Left lobe of liver (tissue), 2 donors: ENCODE measurements at places on chromosomes 6 and 20. TPM values are rescaled to one million over a fixed set of nuclear protein-coding genes. Genes with fewer than 3 reads are reported as not detected.

Gene BNIP5
- total RNA-seq, result not detected

Gene ABCC10
- total RNA-seq, result 11.9 TPM

Gene PHACTR1
- 0.68 TPM for total RNA-seq

Gene FOXQ1
- total RNA-seq, result 0.35 TPM

Gene CDH4
- total RNA-seq, result not detected

Gene SENP6
- 23.9 TPM for total RNA-seq

DNA sequence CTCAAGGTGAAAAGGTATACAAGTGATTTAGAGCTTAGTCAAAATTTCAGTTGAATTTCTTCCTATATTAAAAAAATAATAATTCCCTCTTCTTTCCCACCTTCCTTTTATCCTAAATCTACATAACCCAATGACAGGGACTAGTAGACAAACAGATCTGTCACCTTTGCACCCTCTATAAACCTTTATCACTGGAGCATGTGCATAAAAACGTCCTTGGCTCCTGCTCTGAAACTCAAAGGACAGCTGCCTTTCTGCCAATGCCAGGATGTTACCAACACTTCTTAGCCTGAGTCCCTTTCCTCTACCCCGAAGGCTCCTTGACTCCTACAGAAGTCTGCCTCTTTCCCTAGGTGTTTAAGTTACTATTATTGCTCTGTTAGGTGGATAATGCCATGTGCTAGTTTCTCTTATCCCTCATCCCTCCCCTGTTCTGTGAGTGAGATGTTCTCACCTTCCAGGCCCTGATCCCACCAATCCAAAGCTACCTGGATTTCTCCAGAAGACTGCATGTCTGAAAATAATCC, 4.3 kb downstream of the CLVS2 start:
- DNase-seq, result no peak

- no peak for DNase-seq
Measured at GRCh38 chr6:169046483-169047192, 207.0 kb downstream of the THBS2 start.

GRCh38 chr6:148727104-148727503, 19.7 kb upstream of the UST start:
- no peak for DNase-seq

DNA sequence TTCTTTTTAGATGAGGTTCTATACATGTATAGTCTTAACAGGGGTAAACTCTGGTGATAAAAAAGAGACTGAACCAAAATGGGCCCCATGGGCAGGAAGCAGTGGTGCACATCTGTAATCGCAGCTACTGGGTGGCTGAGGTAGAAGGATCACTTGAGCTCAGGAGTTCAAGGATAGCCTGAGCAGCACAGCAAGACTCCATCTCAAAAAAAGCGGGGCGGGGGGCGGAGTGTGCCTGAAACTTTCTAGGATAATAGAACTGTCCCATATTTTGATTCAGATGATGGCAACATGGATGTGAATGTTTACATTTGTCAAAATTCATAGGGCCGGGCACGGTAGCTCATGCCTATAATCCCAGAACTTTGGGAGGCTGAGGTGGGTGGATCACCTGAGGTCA, 48.8 kb upstream of the TAF8 start:
- no peak for DNase-seq

DNA sequence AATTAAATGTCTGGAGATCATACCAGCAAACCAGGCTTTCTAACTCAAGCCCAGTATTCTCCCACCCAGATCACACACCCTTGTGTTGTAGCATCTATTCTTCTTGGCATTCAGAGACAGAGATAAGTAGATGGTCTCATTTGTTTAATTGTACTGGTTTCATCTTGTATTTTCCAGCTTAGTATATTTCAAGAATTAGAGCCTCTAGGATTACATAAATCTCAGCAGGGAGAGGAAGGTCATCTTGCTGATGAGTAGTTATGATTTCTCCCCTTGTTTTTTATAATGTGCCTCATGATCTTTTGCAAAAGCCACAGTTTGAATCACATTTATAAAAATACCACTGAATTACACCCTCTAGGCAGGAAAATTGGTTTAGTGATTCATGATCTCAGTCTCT, 106.6 kb upstream of the NRSN1 start:
- DNase-seq, result no peak

GRCh38 chr20:15487030-15487429, 1086.2 kb downstream of the KIF16B start:
- DNase-seq, result no peak

DNA sequence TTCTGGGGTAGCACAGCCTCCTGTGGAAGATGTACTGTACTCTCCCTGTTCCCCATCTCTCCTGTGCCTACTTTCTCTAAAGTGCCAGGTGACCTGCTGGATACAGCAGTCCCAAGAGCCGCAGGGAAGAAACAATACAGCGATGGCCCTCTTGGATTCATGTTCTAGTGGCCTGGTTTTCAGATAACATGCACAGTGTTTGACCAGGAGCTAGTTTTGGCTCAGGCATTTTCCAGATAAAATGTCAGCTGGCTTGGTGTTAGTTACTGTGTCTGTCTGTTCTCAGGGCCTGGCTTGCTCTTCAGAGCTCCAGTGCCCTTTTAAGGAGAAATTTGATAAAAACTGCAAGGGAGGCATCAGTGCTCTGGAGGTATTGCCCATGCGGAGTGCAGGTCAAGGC, 41.3 kb downstream of the GABRR2 start:
- DNase-seq, result no peak

GRCh38 chr20:60192326-60192725, 234.1 kb downstream of the CDH26 start:
- DNase-seq, result no peak

DNA sequence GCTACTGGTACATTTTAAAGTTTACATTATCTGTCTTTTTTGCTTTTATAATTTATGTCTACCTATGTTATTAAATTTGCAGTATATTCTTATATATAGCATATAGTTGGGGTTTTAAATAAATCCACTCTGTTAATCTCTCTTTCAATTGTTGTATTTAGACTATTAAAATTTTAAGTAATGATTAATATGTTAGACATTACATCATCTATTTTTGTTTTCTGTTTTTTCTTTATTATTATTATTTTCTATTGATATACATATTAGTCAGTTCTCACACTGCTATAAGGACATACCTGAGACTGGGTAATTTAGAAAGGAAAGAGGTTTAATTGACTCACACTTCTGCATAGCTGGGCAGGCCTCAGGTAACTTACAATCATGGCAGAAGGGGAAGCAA, 1338.2 kb upstream of the GJE1 start:
- no peak for DNase-seq

- no peak for DNase-seq
Measured at GRCh38 chr6:137715589-137716045, 151.4 kb upstream of the TNFAIP3 start.

DNA sequence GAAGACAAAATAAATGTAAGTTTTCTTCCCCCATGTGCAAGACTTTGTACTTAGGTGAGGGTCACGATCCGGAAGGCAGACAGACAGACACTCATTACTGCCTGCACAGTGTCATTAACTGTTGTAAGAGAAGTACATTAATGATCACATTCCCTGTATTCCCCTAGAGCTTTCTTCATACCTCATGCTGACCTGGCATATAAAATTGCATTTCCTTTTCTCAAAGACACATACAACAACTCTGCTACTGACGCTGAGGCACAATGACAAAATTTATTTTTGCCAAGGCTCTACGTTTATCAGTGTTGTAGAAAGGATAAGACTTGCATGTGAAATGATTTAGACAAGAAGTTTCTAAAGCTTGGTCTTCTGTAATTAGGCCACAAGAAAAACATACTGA, 3.0 kb upstream of the SYCP2 start:
- DNase-seq, result no peak

DNA sequence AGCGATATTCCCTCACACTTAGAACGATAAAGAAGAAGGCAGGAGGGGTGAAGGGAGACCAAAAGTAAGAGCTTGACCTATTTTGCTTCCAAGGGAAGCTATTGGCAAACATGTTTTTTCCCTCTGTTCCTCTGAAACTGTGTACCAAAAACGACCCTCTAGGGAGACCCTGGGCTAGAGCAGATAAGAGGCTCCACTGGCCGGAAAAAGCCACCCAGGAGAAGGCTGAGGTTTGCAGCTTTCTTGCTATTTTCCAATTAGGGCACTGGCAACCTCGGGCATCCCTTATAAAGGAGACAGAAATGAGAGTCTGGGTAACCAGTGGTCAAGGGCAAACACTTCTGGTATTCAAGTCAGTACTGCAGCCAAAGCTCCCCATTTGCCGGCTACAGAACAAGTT, 168.0 kb downstream of the KIF16B start:
- DNase-seq, result no peak

- DNase-seq, result no peak
Measured at GRCh38 chr6:154329350-154330170, 27.0 kb downstream of the IPCEF1 start.

DNA sequence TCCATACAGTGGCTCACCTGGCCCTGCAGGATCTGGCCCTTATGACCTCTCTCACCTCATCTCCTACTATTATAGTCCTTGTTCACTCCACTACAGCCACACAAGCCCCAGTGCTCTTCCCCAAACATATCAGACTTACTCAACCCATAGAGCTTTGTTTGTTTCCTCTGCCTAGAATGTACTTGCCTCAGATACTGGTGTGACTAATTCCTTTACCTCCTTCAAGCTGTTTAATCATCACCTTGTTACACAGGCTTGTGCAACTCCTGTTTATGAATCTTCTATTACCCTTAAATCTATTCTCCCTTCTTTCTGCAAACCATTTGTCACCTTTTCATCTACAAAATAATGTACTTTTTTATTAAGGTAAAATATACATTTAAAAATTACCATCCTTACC, 3.2 kb downstream of the DEFB125 start:
- DNase-seq, result no peak

GRCh38 chr20:22460803-22461202, 123.6 kb downstream of the FOXA2 start:
- no peak for DNase-seq

DNA sequence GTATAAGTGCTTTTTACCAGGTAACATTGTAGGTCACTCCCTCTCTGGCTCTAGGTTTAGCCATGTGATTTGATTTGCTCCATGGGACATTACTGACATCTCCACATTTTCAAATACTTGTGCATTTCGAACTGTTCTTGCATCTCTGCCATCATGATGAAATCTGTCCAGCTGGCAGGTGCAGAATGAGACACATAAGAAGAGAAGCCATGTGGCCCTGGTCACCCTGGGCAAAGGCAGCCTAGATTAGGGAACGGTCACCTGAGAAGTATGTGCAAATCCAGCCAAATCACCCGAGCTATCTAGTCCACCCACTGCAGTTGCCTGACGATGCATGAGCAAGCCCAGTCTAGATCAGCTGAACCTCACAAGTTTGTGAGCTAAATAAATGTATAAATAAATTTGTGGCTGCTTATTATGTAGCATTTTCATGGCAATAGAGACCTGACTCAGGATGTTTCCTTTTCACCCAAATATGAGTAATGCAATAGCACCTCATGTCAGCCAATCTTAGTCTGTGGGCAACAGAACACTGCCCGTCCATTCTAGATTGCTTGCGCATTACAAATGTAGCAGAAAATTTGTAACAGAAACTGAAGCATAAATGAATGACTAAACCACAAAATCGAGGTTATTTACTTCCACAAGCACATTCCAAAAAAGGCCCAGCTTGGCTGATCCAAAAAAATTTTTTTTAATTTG, 115.2 kb downstream of the PAK5 start:
- DNase-seq, result no peak
